ENCODE measurements at places on chromosomes 3 and 15.

- no peak for DNase-seq
Measured at GRCh38 chr15:58241872-58242271, 103.7 kb downstream of the AQP9 start.

- DNase-seq, result no peak
Measured at GRCh38 chr3:170497207-170498095, 78.8 kb downstream of the CLDN11 start.

- no peak for DNase-seq
Measured at GRCh38 chr15:63263519-63263918, 13.9 kb upstream of the APH1B start.

- DNase-seq, result no peak
Measured at GRCh38 chr3:170052398-170052797, 14.6 kb downstream of the GPR160 start.

DNA sequence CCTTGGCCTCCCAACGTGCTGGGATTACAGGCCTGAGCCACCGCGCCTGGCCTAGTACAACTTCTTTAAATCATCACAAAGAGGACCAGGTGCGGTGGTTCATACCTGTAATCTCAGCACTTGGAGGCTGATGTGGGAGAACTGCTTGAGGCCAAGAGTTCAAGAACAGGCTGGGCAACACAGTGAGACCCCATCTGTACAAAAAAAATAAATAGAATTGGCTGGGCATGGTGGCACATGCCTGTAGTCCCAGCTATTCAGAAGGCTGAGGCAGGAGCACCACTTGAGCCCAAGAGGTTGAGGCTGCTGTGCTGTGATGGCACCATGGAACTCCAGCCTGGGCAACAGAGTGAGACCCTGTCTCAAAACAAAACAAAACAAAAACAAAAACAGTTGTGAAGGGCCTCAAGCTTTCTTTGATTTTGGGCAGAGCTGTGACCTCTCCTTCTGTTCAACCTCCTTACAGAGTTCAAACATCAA lies 5.9 kb downstream of the RMDN3 start:
- no peak for DNase-seq

Data from effector CD4-positive, alpha-beta T cell (primary cell).